Stimulated activated CD4-positive, alpha-beta T cell treated with anti-CD3 and anti-CD28 coated beads, Interleukin-1b, Interleukin-23, amount 100 ng/mL, for 24 hours (primary cell): ENCODE measurements at places on chromosomes 7 and 10.

GRCh38 chr10:113958631-113959382 lies 84.9 kb upstream of the ADRB1 start:
- no peak for DNase-seq

DNA sequence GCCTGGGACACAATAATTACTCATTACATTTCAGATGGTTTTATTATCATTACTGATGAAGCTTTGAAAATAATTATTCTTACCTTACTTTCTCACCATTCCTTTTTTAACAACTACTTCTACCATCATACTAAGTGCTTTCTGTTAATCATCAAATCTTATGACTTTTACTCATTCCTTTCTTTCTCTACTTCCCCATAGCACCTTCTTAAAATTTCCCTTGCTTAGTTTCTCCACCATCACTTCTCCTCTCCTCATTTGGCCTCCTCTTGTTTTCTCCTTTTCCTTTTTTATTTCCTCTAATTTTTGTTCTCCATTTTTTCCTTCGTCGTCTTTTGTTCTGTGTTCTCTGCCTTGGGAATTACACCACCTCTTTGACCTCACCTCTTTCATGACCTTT lies 303.2 kb upstream of the KAT6B start:
- no peak for DNase-seq

GRCh38 chr10:13338390-13339110 lies 9.5 kb downstream of the SEPHS1 start:
- DNase-seq, result no peak

GRCh38 chr10:103758294-103758681 lies 97.1 kb downstream of the SH3PXD2A start:
- no peak for DNase-seq
